Naive thymus-derived CD4-positive, alpha-beta T cell (primary cell): ENCODE measurements at places on chromosomes 2 and 18. TPM values are rescaled to one million over a fixed set of nuclear protein-coding genes. Genes with fewer than 3 reads are reported as not detected.
A peak's percentile ranks its signal among the peaks of the same experiment; 100 is the strongest.

DNA sequence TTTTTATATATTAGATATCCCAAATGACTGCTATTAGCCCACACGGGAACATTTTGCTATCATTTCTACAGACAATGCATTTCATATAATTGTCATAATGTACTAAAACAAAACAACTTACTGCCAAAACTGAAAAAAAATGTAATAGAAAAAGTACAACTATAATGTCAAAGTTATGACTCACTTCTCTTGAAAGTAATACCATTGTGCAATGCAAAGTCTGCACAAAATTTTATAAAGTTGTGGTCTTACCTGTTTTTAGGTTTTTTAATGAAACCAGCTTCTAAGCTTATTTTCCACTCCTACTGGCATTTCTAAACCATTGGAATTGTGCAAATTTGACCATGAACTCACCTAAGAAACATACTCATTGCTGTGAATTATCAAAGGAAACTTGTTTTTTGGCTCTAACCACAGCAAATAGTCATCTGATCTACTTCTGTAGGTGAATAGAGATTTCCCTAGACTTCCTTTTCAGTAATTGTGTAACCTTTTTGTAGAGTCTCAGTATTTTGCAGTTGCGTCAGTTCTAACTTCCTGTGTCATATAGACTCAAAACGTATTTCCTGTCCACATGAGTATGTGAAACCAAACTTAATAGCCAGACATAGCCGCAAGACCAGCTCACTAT is 31.9 kb upstream of the TFPI start:
- DNase-seq = no peak

GRCh38 chr2:43685357-43685756 is 9.1 kb upstream of the C1GALT1C1L start:
- DNase-seq = no peak

DNA sequence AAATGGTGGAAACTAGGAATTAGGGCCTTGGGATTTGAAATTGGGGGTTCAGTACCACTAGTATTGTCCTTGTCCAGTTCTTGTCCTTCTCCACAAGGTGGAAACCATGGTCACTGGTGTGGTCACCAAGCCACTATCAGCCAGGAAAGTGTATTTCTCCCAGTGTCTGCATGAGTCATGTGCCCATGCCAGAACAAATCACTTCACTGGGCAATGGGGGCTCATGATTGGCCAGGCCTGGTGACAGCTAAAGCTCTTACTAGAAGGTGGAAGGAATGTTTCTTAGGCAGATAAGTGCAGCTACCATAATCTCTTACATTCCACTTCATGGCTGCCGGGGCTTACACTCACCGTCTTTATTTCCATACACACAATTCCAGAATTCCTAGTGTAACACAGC is 124.8 kb upstream of the TACR1 start:
- DNase-seq = no peak

DNA sequence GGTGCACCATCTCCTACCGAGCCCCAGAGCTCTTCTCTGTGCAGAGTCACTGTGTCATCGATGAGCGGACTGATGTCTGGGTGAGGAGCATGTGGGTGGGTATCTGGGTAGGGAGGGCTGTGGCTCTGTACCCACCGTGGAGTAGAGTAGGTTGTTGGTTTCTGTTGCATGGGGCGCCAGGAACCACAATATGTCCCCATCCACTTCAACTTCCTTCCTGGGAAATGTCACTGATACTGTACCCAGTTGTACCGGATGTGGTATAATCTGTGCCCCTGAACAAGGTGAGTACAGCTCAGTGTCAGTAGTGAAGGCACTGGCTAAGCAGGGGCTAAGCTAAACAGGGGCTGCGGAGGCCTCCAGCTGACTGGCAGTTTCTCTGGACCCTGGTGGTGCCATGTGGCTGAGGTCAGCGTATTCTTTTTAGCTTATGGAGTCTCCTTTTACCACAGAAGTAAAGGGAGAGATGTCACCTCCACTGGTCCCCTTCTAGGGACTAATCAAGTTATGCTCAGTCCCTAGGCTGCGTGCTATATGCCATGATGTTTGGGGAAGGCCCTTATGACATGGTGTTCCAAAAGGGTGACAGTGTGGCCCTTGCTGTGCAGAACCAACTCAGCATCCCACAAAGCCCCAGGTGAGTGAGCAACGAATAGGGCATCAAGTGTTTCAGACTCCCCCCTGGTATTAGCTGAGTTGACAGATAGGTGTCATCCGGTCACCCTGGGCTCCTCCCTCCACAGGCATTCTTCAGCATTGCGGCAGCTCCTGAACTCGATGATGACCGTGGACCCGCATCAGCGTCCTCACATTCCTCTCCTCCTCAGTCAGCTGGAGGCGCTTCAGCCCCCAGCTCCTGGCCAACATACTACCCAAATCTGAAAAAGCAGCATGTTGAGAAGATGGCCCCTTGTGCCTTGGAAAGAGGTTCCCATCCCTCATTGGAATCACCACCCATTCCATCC is 2.7 kb downstream of the STK16 start:
- peak; percentile 85 for DNase-seq

LOXL3 gene
- polyA plus RNA-seq = not detected

DNA sequence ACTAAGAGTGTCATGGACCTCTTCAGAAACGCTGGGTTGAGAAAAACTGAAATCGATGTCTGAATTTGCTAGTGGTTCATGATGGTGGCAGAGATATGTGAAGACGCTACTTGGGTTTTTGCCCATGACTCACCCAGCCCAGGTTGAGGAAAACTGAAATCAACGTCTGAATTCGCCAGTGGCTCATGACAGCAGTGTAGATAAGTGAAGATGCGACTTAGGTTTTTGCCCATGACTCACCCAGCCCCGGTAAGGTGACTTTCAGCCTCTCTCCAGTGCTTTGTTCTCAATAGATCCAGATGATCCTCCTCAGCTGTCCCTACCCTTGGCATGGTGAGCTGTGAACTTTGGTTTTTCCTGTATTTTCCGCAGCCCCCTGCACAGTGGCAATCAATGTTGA is 105.3 kb upstream of the SIX3 start:
- DNase-seq = no peak

FIGN gene
- polyA plus RNA-seq = not detected

TUBA4B gene
- not detected for polyA plus RNA-seq

DNA sequence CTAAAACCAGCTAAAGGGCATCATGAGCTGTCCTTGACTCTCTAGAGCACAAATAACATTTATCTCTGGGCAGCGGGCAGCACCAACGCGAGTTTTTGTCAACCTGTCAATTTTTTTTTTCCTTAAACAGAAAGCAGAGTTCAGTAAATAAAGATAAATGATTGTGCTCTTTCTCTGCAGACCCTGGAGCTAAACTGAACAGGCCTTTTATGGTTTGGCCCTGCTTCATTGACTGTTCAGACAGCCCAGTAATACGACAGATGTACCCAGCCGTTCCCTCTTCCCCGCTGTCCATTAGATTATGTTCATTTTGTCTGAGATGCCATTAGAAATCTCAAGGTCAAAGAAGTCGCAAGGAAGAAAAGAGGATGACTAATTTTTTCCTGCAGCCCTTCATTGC is 280.5 kb upstream of the PIK3C3 start:
- DNase-seq = no peak

- DNase-seq = no peak
Measured at GRCh38 chr2:135494503-135494902, 36.5 kb downstream of the ZRANB3 start.

- no peak for DNase-seq
Measured at GRCh38 chr2:13745330-13745729, 887.2 kb upstream of the LRATD1 start.

- DNase-seq = no peak
Measured at GRCh38 chr2:240713928-240714746, 22.5 kb downstream of the AQP12A start.

BMP10 gene
- polyA plus RNA-seq = not detected

DNA sequence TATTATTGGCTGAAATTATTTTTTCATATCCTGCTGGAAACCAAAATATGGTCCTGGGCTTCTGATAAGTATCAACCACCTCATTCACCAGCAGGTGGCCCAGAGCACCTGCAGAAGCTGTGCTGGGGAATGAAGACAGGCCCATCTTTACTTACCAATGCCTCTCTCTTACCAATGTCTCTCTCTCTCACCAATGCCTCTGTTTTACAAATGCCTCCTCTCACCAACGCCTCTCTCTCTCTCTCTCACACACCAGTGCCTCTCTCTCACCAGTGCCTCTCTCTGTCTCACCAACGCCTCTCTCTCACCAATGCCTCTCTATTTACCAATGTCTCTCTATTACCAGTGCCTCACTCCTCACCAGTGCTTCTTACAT is 2.3 kb upstream of the MAL start:
- no peak for DNase-seq

SERPINB13 gene
- not detected for polyA plus RNA-seq

DNA sequence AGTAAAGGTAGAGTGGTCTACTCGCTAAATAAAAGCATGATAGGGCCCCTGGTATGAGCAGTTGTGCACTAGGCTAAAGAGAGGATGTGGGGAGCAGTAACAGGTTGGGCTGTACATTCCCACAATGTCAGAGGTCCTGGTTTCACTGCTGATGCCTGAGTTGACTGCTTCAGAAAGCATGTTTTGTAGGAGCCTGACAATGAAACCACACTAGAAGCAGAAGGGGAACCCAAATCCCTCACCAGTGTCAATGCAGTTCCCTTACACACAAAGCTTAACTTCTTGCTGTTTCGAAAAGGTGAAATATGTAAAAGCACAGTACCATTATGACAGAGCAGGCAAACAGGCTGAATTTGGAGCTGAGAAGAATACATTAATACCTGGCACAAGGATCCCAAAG is 291.7 kb upstream of the KYNU start:
- DNase-seq = no peak

DNA sequence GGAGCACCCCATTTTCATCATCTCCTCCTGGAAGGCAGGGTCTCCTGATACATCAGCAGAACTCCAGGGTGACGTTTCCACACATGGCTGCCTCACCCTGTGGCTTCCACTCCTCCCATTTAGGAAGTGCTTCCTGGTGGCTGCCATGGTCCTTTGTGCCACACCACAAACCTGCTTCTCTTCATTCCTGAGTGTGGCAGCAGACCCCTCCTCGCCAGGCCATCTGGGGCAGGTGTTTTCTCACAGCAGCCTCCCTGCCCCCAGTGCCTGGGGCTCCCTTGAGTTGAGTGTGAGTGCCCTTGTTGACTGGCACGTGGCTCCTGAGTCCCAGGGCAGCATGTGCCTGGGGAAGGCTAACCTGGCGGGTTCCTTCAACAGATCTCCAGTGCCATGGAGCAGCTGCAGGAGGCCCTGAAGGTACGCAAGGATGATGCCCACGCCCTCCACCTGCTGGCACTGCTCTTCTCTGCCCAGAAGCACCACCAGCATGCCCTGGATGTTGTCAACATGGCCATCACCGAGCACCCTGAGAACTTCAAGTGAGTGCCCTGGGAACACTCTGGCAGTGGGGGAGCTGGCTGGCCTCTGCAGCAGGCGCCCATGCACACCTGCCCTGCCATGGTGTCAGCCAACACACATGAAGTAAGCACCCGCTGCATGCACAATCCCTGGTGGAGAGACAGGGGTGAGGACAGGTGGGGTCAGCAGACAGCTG is 113.4 kb upstream of the MCFD2 start:
- DNase-seq = no peak

DNA sequence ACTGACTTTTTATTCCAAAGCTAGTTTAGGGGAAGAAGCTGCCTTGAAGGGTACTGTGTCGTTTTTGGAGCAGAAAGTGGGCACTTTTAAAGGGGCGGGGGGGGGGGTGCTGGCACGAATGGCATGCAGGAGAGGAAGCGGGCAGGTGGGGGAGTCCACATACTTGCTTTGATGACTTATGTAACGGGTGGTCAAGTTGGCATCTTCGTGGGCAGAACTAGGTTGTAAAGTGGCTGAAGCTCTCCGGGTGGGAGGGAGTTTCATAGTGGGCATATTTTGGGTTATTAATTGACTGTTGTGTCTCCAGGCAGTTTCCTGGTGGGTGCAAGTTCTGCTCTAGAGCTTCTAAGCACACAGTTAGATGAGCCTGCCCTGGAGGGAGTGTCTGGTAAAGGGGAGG is 19.9 kb downstream of the PCARE start:
- DNase-seq = no peak
